A549 treated with GW870086 at 1 μM for 4 hours (cell line): ENCODE measurements at places on chromosomes 4 and X. TPM values are rescaled to one million over a fixed set of nuclear protein-coding genes. Genes with fewer than 3 reads are reported as not detected.

The CFAP47 gene
- total RNA-seq, result not detected in 5 replicates

The STBD1 gene
- total RNA-seq, result 9.5 to 11.5 TPM (median 10.1 TPM) in 5 replicates

The RHOXF2B gene
- total RNA-seq, result not detected in 5 replicates

The TRIML2 gene
- total RNA-seq, result 39.1 to 59.1 TPM (median 46.0 TPM) in 5 replicates

The P2RY4 gene
- 0.13 TPM in 1 of 5 replicates, not detected in the others for total RNA-seq

The XK gene
- total RNA-seq, result 0.31 to 0.51 TPM (median 0.46 TPM) in 5 replicates

The CORIN gene
- total RNA-seq, result not detected in 5 replicates

The COX7B2 gene
- not detected in 5 replicates for total RNA-seq

The GAGE12J gene
- not detected in 5 replicates for total RNA-seq

The CSAG3 gene
- total RNA-seq, result not detected in 5 replicates

The MANBA gene
- total RNA-seq, result 12.4 to 14.9 TPM (median 13.0 TPM) in 5 replicates

The GRPR gene
- total RNA-seq, result 0.15 TPM in 1 of 5 replicates, not detected in the others

The HHIP gene
- total RNA-seq, result 0.47 to 1.3 TPM (median 0.78 TPM) in 5 replicates

The CTAG1A gene
- not detected in 5 replicates for total RNA-seq

The GLA gene
- total RNA-seq, result 168 to 203 TPM (median 180 TPM) in 5 replicates

The DCHS2 gene
- 0.03 TPM in 1 of 5 replicates, not detected in the others for total RNA-seq

The WNK3 gene
- total RNA-seq, result 0.03 to 0.07 TPM (median 0.05 TPM) in 4 of 5 replicates, not detected in the other

The GAGE12H gene
- total RNA-seq, result not detected in 5 replicates

The CFAP99 gene
- 0.06 to 0.38 TPM (median 0.16 TPM) in 5 replicates for total RNA-seq

The HPSE gene
- total RNA-seq, result 1.3 to 1.9 TPM (median 1.5 TPM) in 5 replicates

The OTUD6A gene
- total RNA-seq, result not detected in 5 replicates

The NXF2B gene
- not detected in 5 replicates for total RNA-seq

The TBX22 gene
- total RNA-seq, result not detected in 5 replicates

The ADAM29 gene
- not detected in 5 replicates for total RNA-seq

The HSFX3 gene
- not detected in 5 replicates for total RNA-seq

The RCHY1 gene
- total RNA-seq, result 14.3 to 20.6 TPM (median 16.5 TPM) in 5 replicates

The TASL gene
- not detected in 5 replicates for total RNA-seq

The STX18 gene
- total RNA-seq, result 20.9 to 26.0 TPM (median 22.2 TPM) in 5 replicates

The STS gene
- 1.5 to 2.1 TPM (median 2.0 TPM) in 5 replicates for total RNA-seq

The LRCH2 gene
- 0.02 to 0.05 TPM (median 0.03 TPM) in 4 of 5 replicates, not detected in the other for total RNA-seq

The CT45A2 gene
- total RNA-seq, result not detected in 5 replicates

The NAP1L2 gene
- total RNA-seq, result 0.88 to 1.3 TPM (median 0.93 TPM) in 5 replicates

The CTPS2 gene
- 8.9 to 11.5 TPM (median 10.8 TPM) in 5 replicates for total RNA-seq

The IDH3G gene
- 58.5 to 62.8 TPM (median 59.4 TPM) in 5 replicates for total RNA-seq

The SSX4B gene
- not detected in 5 replicates for total RNA-seq

The PPARGC1A gene
- 0.02 to 0.28 TPM (median 0.05 TPM) in 5 replicates for total RNA-seq

The USP51 gene
- 0.31 to 0.67 TPM (median 0.51 TPM) in 5 replicates for total RNA-seq

The PLCXD1 gene
- 25.4 to 30.1 TPM (median 28.1 TPM) in 5 replicates for total RNA-seq

The MCF2 gene
- total RNA-seq, result 0.06 to 0.10 TPM (median 0.06 TPM) in 3 of 5 replicates, not detected in the others

The SOWAHD gene
- total RNA-seq, result 0.08 to 0.24 TPM in 2 of 5 replicates, not detected in the others

The TLR7 gene
- not detected in 5 replicates for total RNA-seq
